ENCODE measurements at places on chromosomes 7 and 10.

DNA sequence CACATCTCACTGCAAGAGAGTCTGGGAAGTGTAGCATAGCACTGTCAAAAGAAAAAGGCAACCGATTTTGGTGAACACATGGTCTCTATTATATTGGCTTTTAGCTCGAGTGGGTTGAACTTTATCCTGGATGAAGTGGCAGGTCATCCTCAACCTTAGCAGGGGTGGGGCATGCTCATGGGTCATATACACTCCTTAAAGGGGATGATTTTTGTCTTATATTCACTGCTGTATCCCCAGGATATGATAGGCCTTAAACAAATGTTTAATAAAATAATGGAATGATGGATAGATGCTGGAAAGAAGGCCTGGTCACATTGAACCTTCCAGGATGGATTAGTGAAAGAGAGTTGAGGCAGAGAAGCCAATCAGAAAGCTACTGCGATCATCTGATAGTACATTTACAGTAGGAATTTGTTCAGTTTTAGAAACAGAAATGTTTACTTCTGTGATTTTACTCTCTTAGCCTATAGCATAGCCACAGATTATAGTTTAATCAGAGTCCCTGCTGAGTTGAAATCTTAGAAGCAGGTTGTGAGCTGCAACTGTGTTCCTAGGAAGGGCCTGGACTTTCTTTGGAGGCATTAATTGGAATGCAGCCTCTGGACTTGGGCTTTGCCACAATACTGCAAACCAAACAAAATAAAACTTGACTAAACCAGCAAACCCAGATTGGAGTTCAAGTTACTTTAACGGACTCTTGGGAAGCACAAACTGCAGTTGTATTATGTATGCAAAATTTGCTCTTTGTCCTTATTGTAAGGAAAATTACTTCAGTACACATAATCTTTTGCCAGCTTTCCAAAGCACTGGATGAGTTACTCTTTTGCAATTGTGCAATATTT, 138.3 kb downstream of the BMPER start:
- no peak for DNase-seq

GRCh38 chr10:91564026-91564425, 68.8 kb downstream of the PPP1R3C start:
- DNase-seq = no peak

DNA sequence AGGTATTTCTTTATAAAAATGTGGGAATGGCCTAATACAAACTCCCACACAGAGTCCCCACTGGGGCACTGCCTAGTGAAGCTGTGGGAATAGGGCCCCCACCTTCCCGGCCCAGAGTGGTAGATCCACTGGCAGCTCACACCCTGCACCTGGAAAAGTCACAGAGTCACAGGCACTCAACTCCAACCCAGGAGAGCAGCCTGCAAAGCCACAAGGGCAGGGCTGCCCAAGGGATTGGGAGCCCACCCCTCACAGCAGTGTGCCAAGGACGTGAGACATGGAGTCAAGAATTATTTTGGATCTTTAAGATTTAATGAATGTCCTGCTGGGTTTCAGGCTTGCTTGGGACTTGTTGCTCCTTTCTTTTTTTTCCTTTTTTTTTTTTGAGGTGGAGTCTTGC, 5.3 kb upstream of the DNAJC12 start:
- DNase-seq = no peak

GRCh38 chr10:86091216-86091615, 275.4 kb downstream of the GRID1 start:
- no peak for DNase-seq

GRCh38 chr10:77011874-77012811, 625.5 kb downstream of the KCNMA1 start:
- no peak for DNase-seq

GRCh38 chr10:20822825-20823224, 74.3 kb downstream of the NEBL start:
- DNase-seq = no peak

Measured in SIG-M5 (cell line).